ENCODE measurements at places on chromosomes 13 and 19.

DNA sequence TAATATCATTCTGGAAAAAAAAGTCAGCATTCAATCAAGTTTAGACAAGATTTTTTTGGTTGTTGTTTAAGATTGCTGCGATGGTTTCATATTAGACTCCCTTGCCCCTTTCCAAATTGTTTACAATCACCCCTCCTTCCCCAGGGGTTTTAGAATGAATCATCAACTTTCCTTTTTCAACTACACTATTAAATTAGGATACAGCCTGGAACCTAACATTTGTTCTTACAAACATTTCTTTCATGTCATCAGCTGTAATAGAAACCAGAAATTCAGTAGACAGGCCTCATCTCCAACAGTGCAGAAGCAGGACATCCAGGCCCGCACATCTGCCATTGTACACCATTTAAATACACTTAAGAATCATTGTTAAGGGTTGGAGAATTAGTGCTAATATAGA is 44.4 kb upstream of the WDFY2 start:
- DNase-seq = no peak

GRCh38 chr19:45177817-45178261 is at the start of gene TRAPPC6A:
Gene TRAPPC6A (minus strand): TSS chr19:45178237. CDS start chr19:45178218, 19 bp downstream.
- DNase-seq = peak; percentile 62

- no peak for DNase-seq
These were observed 18.3 kb upstream of the SLC1A5 start for GRCh38 chr19:46806656-46807055.

DNA sequence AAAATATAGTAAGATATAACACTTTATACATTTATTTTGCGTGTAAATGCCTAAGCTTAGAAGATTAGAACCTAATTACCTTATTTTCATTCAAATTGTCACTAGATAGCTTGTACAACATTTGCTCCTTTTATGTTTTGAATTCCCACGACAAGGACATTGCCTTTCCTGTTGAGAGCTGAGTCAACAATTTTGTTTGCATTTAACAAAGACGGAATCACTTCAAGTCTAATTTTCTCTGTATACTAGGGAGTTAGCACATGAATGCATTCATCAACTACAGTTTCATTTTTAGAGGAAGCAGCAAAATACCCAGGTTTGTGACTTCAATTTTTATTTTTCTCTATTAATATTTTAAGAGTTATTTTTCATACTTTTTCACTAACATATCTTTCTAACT is 48.7 kb upstream of the PCCA start:
- DNase-seq = no peak

GRCh38 chr13:25203127-25203740 is 31.1 kb upstream of the AMER2 start:
- no peak for DNase-seq

- DNase-seq = no peak
These were observed 780 bp downstream of the FCER2 start for GRCh38 chr19:7701049-7701653.

- peak; percentile 46 for DNase-seq
These were observed 78.7 kb upstream of the TNFSF11 start for GRCh38 chr13:42495255-42495654.
